ENCODE measurements at places on chromosomes 11 and 22.

- DNase-seq = peak; percentile 11
These were observed 81.5 kb upstream of the TP53AIP1 start for GRCh38 chr11:129023968-129024676.

GRCh38 chr11:10893714-10894151, 35.9 kb upstream of the ZBED5 start:
- no peak for DNase-seq

GRCh38 chr11:43972366-43972765, 29.9 kb downstream of the C11orf96 start:
- DNase-seq = no peak

DNA sequence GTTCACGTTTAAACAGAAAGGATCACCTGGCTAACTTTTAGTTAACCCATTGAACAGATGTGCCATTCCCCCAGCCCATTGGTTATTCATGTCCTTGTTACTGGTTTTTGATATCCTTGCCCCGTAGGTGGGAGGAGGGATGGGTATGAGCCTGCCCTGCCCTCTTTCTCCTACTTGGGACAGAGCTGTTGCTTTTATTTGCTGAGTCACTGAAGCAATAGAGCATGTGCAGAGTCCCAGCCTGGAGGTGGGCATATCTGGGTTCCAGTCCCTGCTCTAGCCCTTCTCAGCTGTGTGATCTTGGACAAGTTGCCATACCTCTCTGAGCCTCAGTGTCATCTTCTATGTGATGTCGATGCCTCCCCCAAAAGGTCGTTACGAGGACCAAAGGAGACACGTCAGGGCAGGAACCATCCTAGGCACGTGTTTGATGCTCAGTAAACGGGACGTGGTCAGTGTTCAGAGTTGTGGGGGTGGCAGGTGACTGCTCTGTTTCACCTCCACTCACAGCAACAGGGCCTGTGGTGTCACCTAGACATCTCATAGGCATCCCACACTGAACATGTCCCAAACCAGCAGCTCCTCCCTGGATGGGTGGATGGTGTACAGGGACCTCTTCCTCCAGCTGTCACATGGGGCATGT, 61.0 kb downstream of the BMAL1 start:
- DNase-seq = no peak

GRCh38 chr11:97454988-97455387, 1065.2 kb downstream of the JRKL start:
- no peak for DNase-seq

DNA sequence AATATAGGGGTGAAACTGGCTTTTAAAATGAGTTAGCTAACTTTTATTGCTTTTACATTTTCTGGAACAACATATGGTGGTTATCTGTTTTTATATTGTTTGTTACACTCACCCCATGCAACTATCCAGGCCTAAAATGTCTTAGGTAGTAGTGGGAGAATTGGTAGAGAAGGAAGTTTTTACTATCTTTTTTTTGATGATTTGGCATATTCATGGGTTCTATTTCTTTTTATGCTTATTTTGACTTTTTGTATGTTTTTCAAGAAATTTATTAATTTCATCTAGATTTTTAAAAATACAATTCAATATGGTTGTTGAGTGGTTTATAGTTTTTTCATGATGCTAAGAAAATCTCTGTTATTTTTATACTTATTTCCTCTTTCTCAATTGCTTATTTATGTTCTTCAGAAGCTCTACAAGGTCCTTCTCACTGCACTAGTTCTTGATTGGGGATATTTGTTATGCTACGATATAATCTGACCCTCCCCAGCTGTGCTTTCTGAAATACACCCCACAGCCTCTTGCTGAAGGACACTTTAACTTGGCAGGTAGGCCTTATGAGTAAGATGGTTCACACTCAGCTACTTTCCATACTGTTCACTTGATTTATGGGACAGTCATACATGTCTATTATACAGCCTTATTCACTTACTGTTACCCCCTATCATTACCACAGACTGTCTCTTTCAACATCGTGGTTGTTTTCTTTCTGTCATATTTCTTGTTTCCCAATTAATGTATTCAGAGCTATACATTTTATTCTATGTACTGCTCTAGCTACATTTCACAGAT, 431.2 kb downstream of the METTL15 start:
- DNase-seq = no peak

GRCh38 chr11:123211149-123211852, 16.3 kb upstream of the CLMP start:
- no peak for DNase-seq

- peak; percentile 70 for DNase-seq
These were observed 34.8 kb upstream of the CARS1 start for GRCh38 chr11:3091846-3092602.

DNA sequence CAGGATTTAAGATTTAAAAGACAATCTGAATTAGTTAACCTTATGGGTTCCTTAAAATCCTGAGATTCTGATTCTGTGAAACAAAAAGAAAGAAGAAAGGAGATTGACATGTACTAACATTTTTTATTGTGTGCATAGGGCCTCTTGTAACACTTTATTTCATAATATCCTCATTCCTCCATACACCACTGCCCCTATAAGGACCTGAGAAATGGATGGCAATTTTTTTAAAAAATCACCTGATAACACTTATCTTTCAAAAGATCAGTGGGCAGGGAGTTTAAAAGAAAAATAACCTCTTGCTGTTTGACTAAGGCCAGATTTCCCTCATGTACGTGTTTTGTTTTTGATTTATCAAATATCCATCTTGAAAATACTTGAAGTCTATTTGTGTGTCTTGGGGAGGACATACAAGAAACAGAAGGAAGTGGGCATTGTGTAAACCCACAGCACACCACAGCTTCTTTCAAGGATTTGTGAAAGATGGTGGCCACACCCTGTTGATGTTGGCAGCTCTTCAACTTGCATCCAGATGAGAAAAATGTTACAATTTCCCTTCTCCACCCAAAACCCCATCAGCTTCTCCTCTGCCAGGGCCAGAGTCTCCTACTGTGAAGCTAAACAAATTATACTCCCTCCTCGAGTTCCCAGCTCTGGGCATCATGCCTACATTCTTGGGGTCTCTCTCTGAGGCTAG, 35.0 kb upstream of the MPEG1 start:
- no peak for DNase-seq

DNA sequence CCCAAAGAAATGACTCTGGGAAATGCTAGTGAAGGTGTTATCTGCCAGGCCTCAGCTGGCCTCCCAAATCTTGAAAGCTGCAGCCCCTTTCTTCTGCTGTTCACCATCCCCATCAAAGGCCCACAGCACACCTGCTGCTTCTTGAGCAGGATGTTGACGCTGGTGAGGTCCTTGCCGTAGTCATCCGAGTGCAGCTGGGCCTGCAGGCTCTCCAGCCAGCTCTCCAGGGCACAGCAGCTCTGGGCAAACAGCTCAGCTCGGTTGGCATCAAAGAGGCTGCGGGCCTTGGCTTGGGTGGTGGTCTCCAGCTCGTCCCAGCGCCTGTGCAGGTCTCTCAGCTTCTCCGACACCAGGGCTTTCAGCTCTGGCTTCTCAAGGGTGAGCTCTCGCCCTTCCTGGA, 18.5 kb upstream of the RBM4B start:
- DNase-seq = no peak

GRCh38 chr22:30717952-30718351, 23.3 kb downstream of the OSBP2 start:
- no peak for DNase-seq

- no peak for DNase-seq
These were observed 26.4 kb downstream of the CDKN1C start for GRCh38 chr11:2858995-2859698.

DNA sequence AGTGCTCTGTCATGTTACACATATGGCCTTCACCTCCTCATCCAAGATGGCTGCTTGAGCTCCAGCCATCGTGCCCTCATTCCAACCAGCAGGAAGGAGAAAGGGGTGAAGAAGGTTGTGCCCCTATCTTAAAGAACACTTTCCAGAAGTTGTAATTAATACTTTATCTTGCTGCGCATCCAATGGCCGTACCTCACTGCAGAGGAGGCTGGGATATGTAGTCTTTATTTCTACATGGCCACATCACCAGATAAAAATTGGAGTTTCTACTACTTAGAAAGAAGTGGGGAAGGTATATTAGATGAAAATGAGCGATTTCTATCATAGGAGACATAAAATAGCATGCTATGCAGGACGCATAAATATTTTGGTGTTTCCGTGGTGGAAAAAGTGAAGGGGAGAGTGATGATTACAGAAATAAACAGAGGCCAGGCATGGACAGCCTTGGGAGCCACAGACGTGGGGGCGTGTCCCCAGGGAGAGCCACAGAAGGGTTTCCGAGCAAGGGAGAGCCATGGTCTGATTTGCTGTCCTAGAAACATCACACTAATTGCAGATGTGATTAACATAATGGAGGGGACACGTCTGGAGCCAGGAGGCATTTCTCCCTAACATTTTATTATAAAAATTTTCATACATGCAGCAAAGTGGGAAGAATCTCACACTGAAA, 8.8 kb upstream of the MB start:
- no peak for DNase-seq

DNA sequence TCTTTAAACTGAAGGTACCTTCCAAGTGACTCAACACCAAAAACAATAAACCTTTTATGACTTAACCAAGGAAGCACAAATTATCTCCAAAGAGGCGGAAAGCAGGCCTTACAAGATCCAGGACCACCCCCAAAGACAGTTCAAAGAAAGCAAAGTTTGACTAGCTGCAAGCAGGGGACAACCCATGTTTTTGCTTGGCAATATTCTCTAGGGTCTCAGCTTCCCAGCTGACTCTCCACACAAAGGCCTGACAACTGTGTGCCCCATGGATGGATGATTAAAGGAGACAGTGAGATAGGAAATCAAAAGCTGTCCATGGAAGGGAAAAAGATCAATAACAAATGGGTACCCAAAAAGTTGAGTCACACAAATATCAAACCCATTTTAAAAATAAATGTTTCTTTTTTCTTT, 232.2 kb downstream of the DDX10 start:
- peak; percentile 11 for DNase-seq

GRCh38 chr11:90512846-90513245, 290.0 kb upstream of the CHORDC1 start:
- DNase-seq = no peak

- DNase-seq = no peak
These were observed 2.0 kb downstream of the PACS1 start for GRCh38 chr11:66072081-66072480.

DNA sequence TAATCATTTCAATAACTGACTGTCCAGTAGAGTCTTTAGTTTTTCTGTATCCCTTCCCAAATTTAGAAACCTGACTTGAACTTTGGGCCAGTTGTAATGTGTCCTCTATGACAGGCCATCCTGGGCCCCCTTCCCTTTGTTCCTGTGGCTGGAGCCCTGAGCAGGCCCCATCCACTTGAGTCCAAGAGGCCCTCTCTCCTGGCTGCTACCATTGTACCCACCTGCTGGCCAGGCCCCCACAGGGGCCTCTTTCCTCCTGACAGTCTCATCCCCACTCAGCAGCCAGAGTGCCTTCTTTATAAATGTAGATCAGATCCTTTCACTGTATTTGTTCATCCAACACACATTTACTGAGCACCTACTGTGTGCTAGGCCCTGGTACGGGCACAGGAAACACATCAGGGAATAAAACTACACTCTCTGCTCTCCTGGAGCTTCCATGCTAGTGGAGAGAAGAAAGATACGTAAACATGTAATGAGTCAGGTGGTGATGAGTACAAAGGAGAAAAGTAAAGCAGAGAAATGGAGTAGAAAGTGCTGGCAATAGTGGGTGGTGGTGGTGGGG, 2.7 kb upstream of the LRP5 start:
- no peak for DNase-seq

DNA sequence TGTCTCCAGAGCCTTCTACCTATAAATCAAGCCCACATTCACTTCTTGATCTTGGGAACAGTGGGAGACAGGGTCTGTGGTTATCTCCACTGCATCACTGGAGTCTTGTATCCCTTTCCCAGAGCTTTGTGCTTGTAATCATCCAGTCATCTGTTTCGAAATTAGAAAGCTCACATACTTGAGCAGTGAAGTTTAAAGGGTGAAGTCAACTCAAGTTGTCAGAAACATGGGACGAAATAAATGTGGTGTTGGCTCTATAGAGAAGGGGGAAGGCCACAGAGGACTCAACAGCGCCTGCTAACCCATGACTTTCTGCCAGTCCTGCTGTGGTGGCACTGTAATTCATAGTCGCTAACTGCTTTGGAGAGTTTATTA, 197.5 kb downstream of the DBX1 start:
- DNase-seq = no peak

- no peak for DNase-seq
These were observed 40.4 kb upstream of the RAPSN start for GRCh38 chr11:47489395-47489755.

- no peak for DNase-seq
These were observed 521 bp upstream of the PTS start for GRCh38 chr11:112225753-112226061.

- DNase-seq = no peak
These were observed 21.7 kb upstream of the PDGFB start for GRCh38 chr22:39266398-39267030.

DNA sequence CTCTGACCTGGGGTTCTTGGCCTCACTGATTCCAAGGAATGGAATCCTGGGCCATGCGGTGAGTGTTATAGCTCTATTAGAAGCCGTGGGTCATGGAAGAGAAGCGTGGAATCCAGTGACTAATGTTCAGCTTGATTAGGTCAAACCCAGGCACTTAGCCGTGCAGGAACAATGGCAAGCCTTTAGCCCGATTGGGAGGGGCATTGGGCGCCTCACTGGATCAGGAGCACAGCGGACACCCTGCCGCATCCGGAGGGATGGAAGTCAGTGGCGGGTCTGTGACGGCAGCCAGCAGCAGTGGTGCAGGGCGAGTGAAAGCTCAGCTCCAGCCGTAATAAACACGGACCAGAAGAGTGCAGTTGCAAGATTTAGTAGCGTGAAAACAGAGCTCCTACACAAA, 20.5 kb upstream of the SLC17A6 start:
- no peak for DNase-seq

DNA sequence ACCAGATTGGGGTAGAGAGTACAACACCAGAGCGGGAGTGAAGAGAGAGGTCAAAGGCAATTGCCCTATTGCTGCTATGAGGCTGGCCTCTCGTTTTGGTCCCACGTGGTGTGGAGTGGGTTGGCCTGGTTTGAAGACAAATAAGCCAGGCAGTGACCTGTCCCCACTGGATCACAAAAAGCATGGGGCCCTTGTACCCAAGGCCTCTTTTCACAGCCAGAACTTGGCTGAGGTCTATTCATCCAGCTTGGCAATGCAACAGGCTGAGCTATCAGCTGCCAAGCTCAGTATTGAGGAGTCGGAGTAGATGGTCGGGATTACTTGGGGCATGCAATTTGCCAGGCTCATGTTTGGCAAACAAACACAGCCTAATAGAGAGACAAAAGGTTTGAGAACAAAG, 19.2 kb upstream of the GALNT18 start:
- no peak for DNase-seq

- no peak for DNase-seq
These were observed 282.5 kb downstream of the ETS1 start for GRCh38 chr11:128304666-128305485.

DNA sequence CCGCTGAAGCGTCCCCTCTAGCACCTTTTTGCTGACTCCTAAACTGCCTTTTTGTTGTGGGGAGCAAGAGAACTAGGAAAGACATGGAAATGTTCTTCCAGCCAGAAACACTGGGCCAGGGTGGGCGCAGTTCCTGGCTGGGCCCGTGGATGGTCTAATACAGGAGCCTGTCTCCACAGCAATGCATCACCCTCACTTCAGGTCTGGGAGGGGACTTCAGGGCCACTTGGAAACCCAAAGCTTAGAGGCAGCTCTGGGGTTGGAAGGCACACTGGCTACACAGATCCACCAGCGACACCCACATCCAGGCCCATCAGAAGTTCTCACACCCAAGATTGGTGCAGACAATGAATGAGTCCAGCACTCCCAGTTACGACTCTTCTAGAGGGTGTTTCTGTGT, 120.3 kb downstream of the ETS1 start:
- no peak for DNase-seq

- DNase-seq = no peak
These were observed 39.2 kb downstream of the POU2AF1 start for GRCh38 chr11:111339758-111340388.
